ENCODE measurements at places on chromosomes 11 and 22. TPM values are rescaled to one million over a fixed set of nuclear protein-coding genes. Genes with fewer than 3 reads are reported as not detected.

Gene MMP13
- total RNA-seq = not detected

Gene OR2AT4
- not detected for total RNA-seq

Gene AMBRA1
- total RNA-seq = 52.7 TPM

Gene PDGFD
- total RNA-seq = 33.1 TPM

Gene OR8J1
- not detected for total RNA-seq

Gene RIC8A
- total RNA-seq = 102 TPM

Gene LRRC4C
- not detected for total RNA-seq

Gene POU2AF3
- total RNA-seq = not detected

Gene ARHGAP8
- total RNA-seq = 26.5 TPM

Gene SYT7
- not detected for total RNA-seq

Gene PANX2
- 3.4 TPM for total RNA-seq

Gene ATG2A
- 259 TPM for total RNA-seq

Gene ALX4
- not detected for total RNA-seq

Gene TIMP3
- 0.12 TPM for total RNA-seq

Gene OR5P2
- total RNA-seq = not detected

Gene PIWIL4
- 2.2 TPM for total RNA-seq

Gene GRM5
- not detected for total RNA-seq

Gene DRD2
- total RNA-seq = not detected

Gene DSCAML1
- not detected for total RNA-seq

Gene TMA7B
- total RNA-seq = 6.7 TPM

Gene RBMXL2
- total RNA-seq = not detected

Gene CNGA4
- total RNA-seq = 0.50 TPM

Gene SLC22A8
- not detected for total RNA-seq

Gene EIF3L
- total RNA-seq = 295 TPM

Gene TMEM218
- 14.2 TPM for total RNA-seq

Gene FGF19
- total RNA-seq = not detected

Gene NLRP14
- total RNA-seq = not detected

Gene MYRF
- 7.3 TPM for total RNA-seq

Gene MOGAT2
- not detected for total RNA-seq

Gene NCAM1
- total RNA-seq = 208 TPM

Gene OVOL1
- total RNA-seq = 0.12 TPM
